Sigmoid colon (tissue), 7 donors: ENCODE measurements at places on chromosomes 2 and 18.

- H3K36me3 ChIP-seq = peaks cover 12% of the 10 kb centered on the region
- H3K27ac ChIP-seq = no peak overlapping the region
- H3K4me1 ChIP-seq = no peaks in the 10 kb centered on the region
- no peak overlapping the region for H3K4me3 ChIP-seq
Observed at GRCh38 chr2:73053316-73054114, 18.0 kb downstream of the SFXN5 start.

DNA sequence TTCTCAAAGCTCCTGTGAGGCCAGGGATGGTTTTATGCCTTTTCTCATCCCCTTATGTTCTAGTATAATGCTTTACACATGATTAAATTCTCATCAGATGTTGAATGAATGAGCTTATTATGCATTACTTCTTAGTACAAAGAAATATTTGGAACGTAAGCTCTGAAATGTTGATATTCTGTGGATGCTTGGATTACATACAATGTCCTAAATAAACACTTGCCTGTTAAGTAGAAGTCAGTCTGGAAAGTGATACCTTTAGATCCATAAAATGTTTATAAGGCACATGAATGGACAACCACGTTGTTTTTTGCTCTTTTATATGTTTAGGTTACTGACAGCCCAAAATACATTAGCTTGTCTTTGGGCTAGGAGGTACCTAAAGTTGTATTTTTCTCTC is 248.6 kb downstream of the NEDD4L start:
- H3K4me1 ChIP-seq = no peaks in the 10 kb centered on the region
- H3K36me3 ChIP-seq = no peaks in the 10 kb centered on the region
- H3K27ac ChIP-seq = no peak overlapping the region
- H3K27me3 ChIP-seq = no peaks in the 10 kb centered on the region
- H3K4me3 ChIP-seq = no peak overlapping the region
- DNase-seq = no peak

DNA sequence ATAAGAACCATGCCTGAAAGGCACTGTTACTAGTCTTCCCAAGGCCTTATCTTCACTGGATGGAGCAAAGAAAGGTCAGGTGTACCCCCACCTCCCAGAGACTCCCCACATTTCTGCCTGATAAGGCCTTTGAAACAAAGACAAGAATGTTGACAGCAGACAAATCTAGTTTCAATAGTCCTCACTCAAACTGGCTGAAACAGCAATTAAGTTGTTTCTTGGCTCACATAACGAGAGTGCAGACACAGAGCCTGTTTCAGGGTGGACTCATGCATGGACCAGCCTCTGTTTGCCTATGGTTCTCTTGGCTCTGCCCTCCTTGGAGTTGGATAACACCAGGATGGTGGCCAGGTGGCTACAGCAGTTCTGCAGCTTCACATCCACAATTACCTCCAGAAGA is 7.5 kb upstream of the CFAP221 start:
- H3K4me1 ChIP-seq = no peaks in the 10 kb centered on the region
- no peak for DNase-seq
- no peaks in the 10 kb centered on the region for H3K36me3 ChIP-seq
- H3K27me3 ChIP-seq = no peaks in the 10 kb centered on the region
- H3K4me3 ChIP-seq = no peak overlapping the region

DNA sequence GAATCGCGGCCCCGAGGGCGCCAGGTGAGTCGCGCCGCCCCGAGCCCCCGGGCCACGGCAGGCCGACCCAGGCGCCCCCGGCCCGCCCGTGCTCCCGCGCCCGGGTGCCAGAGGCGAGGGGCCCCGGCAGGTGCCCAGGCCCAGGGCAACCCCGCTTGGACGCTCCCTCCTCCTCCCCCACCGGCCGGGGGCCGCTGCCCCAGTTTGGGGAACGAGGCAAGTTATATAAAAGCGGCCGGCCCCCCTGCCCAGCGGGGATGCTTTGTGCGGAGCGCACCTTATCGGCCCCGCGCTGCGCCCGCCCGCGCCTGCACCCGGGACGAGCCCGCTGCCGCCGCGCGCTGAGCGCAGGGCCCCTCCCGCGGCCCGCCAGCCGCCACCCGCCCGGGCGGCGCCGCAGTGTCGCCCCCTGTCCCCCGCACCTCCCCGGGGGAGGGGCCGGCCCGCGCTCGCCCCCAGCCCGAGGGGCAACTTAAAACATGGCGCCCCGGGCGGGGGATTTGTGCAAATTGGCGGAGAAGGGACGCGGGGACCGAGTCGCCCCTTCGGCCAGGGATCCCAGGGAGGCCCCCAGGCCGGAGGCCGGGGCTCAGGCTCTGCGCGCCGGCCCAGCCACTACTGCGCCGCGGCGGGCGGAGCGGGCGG is 639 bp downstream of the EPB41L3 start:
- peak; percentile 74 for DNase-seq
- H3K27ac ChIP-seq = peak overlapping the region; percentile 89
- H3K27me3 ChIP-seq = no peaks in the 10 kb centered on the region
- H3K4me1 ChIP-seq = no peaks in the 10 kb centered on the region
- no peaks in the 10 kb centered on the region for H3K36me3 ChIP-seq
- peak overlapping the region; percentile 78 for H3K4me3 ChIP-seq

- H3K36me3 ChIP-seq = no peaks in the 10 kb centered on the region
- no peaks in the 10 kb centered on the region for H3K4me1 ChIP-seq
- H3K4me3 ChIP-seq = no peak overlapping the region
- DNase-seq = no peak
- H3K27me3 ChIP-seq = no peaks in the 10 kb centered on the region
Observed at GRCh38 chr2:168543037-168543436, 87.0 kb downstream of the CERS6 start.
